ENCODE measurements at places on chromosomes 5 and 9. TPM values are rescaled to one million over a fixed set of nuclear protein-coding genes. Genes with fewer than 3 reads are reported as not detected.

EIF4E1B gene
- polyA plus RNA-seq: not detected

GLRA1 gene
- polyA plus RNA-seq: not detected

- DNase-seq: peak; percentile 90
These were observed 37.6 kb downstream of the ANKRD33B start for GRCh38 chr5:10601246-10602030.

DNA sequence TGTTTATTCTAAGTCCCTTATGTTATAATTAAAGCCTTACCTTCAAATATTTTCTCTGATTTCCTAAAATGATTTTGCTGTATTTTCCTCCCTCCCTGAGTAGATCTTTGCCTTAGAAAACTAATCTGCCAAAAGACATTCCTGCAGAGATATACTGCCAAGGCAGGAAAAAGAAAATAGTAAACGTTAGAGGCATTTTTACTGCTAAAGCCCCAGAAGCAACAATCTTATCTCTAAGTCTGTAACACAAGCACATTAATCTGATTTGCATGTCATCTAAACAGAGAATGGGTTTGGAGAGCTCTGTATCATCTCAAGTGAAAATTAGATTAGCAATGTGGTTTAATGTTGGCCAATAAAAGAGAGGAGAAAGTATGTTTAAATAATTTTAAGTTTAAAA is 847.7 kb downstream of the MAT2B start:
- DNase-seq: no peak

Data from right cardiac atrium (tissue), 5 donors.